ENCODE measurements at places on chromosomes 5 and 9.

- DNase-seq = no peak
Measured at GRCh38 chr9:101902051-101902450, 163.6 kb upstream of the GRIN3A start.

DNA sequence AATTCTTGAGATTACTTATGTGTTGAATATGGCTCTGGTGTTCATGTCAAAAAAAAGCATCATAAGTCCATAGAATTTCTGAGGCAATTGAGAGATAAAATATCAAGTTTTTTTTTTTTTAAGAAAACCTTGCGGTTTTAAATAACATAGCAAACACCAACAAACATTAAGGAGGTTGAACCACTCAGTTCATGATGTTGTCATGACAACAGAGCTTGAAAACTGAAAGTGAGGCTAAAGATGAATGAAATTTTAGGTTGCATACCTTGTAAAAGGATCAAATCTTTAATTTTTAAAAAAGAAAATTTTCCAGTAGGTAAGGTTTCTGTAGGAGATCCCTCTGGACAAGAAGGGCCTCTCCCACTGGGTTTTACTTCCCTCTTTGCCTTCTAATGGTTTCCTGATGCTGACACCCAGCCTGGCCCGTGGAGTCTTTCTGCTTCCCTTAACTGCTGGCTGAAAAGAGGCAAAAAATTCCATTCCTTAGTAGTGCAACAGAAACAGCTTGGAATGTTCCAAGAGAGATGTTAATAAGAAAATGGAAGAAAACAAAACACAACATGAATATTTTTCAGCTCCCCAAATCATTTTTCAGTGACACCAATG, 60.0 kb upstream of the FER start:
- DNase-seq = no peak

DNA sequence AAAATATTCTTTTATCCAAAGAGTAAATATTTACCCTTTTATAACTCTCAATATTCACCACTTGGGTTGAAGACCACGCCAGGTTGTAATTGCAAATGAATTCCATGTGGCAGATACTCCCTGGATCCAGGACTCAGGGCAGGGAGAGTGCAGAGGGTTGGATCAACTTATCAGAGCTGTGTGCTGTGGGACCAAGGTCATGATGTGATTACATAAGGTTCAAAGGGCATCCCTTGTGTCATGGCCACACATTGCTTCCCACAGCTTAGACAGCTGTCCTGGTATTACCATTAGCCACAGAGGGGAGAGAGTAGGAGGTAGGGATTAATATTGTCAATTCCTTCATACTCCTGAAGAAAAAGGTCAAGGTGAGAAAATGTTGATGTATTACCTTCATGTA, 133.9 kb downstream of the JAKMIP2 start:
- no peak for DNase-seq

DNA sequence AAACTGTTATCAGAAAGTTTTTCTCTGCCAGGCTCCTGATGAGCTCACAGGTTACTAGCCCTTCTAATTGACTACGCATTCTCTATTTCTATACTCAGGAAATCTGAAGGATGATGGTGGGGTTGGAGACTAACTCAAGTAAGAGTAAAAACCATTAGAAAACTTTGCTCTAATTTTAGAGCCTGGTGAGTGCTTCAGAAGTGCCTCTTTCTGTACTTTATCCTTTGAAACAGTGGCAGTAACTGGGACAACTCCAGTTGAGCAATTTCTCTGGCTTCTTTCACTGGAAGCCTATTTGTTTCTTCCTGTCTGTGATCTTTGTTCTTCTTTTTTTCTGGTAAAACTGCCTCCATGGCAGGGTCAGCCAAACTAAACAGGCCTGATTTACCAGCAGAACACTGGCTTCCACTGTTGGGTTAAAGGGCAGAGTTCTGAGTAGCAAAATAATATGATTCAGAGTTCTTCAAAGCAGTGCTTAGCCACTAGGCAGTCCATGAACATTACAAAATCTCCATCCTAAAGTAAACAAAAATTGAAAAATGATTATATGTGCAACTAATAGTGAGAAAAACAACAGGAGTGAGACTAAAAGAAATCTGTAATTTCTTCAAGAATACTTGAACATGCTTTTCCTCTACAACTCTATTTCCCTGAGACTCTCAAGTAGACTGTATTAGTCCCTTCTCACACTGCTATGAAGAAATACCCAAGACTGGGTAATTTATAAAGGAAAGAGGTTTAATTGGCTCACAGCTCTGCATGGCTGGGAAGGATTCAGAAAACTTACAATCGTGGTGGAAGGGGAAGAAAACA, 79.8 kb downstream of the MROH2B start:
- DNase-seq = no peak

GRCh38 chr5:125275725-125276090, 529.3 kb upstream of the ZNF608 start:
- DNase-seq = no peak

DNA sequence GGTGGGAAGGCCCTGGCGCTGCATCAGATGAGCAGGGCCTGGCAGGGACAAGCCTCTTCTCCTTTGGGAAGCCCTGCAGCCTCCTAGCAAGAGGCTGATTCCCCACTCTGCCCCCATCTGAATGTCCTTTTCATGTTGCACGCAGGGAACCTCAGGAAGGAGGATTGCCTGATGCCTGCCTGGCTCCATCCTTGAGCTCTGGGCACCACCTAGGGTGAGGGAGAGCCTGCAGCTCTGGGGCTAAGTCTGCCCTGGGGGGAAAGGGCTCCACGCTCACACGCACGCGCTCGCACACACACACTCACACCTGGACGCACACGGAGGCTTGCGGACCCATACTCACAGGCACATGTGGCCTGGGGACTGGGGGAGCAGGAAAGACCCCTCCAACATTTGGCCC, 86.6 kb downstream of the LMX1B start:
- DNase-seq = no peak

DNA sequence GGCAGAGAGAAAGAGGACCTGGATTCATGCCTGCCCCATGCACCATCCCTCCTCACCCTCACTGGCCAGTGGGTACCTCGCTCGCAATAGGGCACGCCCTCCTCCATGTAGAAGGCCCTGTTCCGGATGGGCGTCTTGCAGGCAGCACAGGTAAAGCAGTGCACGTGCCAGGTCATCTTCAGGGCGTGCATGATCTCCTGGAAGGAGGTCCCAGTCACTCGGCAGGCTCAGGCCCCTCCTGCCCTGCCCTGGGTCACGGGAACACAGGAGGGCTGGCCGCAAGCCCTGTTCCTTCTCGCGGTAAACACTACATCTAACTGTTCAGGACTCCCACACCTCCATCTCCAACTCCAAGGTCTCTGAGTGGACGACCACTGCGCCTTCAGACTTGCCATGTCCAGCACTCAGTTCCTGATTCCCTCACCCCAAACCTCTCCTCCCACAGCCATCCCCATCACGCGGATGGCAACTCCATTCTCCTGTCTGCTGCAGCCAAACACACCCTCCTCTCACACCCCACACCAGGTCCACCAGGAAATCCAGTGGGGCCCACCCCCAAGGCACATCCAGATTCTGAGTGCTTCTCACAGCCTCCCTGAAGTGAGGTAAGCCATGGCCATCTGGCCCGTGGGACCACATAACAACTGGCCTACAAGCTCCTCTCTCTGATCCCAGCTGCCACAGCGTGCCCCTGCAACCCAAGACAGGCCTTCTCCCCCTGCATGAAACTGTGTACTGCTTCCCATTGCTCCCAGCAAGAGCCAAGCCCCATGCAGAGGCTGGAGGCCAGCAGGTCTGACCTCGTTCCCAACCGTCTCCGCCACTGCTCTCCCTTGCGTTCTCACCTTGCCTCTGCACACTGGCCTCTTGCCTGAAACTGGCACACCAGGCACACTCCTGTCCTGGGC, 10.8 kb upstream of the DBN1 start:
- no peak for DNase-seq

GRCh38 chr5:166074582-166075481, 2216.6 kb upstream of the WWC1 start:
- no peak for DNase-seq

DNA sequence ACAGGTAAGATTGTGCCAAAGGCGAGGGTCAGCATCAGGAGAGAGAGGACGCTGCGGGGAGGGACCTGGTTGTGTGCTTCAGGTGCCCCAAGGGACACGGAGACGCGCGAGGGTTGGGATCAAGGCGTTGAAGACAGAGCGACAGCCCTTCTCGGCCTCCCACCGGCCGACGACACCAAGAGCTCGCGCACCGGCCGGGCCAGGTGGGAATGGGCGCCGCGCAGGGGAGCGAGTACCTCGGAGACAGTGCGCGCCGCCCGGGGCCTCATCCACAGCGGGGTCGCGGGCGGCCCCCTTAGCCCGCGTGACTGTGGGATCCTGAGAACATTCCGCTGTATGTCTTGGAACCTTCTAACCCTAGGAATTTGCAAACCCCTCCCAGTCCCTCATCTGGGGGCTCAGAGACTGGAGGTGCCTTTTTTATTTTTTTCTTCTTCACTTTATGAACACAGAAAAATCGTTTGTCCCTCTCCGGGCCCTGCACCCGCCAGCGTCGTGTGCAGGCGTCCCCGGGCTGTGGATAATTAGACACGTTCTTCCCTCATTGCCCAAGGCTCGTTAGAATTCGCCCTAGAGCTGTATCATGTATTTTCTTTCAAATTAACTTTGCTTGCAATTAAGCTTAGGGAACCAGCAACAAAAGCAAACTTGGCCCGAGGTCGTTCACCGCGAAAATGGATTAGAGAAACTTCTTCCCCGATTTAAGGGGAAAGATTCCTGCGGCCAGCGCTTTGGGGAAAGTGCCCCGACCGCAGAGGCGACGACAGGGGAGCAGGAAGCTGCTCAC, 4.8 kb downstream of the FOXE1 start:
- no peak for DNase-seq

DNA sequence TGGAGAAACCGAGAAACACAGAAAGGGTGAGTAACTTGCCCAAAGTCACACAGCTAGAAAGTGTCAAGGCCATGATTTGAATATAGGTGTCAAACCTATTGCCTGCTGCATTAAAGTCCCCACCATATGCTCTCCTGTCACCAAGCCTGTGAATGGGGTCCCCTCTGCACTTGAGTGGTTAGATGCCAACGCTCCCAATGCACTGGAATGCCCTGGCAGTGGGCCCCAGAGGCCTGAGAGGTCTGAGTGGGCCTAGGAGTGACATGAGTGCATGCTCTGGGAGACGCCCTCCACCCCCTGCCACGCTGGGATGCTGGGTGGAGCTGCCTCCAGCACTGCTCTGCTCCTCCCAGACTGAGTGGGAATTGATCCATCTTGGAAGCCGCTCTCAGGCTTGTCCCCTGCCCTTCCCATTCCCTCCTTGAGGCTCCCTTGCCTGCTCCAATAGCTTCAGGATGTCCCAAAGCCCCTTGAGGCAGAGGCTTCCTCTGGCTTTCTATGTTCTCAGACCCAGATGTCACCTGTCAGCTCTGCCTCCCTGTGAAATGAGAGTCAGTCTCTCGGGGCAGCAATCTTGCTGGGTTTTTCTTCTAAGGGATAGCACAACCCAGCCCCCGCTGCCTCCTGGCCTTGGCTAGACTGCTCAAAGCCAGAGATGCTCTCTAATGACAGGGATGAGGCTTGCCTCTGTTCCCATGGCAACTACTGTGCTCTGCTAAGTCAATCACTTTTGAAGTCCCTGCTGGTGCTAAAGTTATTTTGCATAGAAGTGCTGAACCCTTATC, 6.6 kb upstream of the ARSI start:
- no peak for DNase-seq

DNA sequence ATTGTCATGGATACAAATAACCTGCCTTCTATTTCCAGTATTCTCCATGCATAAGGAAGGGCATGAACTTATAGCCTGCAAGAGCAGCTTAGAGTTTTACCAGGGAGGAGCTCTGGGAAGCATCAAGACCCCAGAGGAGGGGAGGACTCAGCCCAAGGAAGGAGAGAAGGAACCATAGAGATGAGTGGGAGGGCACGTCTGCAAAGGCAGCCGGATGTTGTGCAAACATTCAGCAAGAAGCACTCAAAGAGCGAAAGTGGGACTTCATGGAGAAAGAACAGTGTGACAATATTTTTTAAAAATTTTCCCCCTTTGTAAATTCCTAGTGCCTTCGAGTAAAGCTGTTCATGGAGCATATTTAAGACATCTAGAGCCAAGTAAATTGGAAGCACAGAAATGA, 270.1 kb upstream of the PTGER4 start:
- no peak for DNase-seq

DNA sequence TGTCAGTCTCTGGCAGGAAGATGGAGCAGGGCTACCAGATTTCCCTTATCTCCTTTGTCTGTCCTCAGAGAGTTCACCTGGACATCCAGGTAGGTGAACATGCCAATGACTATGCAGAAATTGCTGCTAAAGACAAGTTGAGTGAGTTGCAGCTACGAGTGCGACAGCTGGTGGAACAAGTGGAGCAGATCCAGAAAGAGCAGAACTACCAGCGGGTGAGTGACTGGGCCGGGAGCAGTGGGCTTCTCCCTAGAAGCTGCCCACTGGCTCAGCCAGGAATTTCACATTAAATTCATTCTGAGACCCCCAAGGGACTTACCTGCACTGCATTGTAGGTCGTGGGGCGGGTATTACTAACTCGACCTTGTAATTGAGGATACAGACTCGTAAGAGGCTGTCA, 2.1 kb downstream of the TMED9 start:
- no peak for DNase-seq

DNA sequence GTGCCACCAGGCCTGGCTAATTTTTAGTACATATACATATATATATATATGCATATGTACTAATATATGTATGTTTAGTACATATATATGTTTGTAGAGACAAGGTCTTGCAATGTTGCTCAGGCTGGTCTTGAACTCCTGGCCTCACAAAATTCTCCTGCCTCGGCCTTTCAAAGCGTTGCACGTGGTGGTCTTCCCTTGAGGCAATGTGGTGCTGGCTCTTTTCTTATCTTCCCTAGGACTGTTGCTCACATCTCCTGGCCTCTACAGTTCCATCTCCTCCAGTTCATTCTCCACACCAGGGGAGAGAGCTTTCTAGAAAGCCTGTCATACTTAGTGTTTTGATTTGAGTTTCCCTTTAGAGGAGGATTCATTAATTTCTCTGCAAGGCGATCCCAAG, 28.9 kb upstream of the TGFBR1 start:
- DNase-seq = no peak

- DNase-seq = no peak
Measured at GRCh38 chr5:76196886-76197489, 113.8 kb downstream of the SV2C start.

DNA sequence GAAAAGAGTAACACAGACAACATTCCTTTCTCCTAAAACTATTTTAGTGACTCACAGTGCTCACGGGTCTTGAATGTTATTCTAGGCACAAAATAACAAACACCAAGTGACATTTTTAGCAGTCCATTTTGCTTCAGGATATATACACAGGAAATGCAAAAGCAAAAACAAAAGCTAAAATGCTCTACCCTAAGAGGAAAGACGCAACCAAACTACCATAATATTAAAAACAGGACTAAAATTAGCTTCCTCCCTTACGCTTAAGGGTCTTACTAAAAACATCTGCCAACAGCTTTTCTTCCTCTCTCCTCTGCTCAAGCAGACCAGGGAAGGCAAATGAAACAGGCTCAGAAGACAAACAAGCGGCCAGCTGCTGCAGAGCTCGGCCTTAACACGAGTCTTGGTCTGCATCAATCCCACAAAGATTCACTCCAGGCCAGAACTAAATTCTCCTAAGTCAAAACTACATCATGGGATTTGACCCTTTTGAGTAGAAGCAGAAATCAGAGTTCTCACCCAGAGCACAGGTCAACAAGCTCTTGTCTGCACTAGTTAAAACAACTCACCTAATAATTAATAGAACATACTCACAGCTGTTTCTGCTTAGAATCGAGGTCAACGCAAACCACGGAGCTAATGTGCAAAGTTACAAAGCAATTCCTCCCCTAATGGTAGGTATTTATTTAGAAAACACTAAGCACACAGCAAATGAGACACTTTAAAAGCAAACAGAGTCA, 62.3 kb downstream of the RAPGEF1 start:
- DNase-seq = no peak

All from hypothalamus (tissue), 51 donors.